Cerebellum (tissue), 4 donors: ENCODE measurements at places on chromosomes 1 and 21.

GRCh38 chr1:183864611-183865010, 59.7 kb downstream of the RGL1 start:
- peak; percentile 15 for DNase-seq

DNA sequence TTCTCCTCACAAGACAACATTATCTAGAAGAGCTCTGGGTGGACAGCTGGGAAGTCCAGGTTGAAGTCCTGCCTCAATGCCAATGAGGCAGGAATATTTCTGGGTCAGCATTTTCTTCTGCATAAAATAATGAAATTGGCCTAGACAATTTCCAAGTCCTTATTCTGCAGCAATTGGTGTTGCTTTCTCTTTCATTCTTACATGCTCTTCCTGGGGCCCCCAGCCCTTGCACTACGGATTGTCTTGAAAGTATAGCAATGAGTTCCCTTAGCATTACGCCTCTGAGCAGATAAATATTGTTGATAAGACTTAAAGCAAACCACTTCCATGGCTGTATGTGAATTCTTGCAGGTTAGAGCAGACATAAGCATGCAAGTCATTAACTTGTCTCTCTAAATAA, 188.5 kb downstream of the TGFBR3 start:
- DNase-seq = no peak

DNA sequence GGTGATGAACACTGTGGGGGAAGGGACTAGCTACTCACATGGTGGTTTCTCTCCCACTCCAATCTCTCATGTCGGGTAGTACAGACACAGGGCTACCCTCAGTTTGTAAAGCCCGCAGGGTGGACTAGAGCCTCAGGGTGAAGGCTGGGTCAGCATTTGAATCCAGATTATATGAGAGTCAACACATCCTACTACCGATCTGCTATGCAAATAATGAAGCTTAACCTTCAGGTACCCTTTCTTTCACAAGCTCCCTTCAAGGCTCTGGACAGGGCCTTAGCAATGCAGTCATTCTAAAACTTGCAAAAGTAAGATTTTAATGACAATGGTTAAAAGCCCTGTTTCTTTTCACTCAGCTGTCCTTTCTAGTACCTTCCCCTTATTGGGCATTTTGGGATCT, 5.5 kb upstream of the ZBED6 start:
- DNase-seq = no peak

GRCh38 chr1:112393631-112393974, 2.4 kb upstream of the CTTNBP2NL start:
- no peak for DNase-seq

- DNase-seq = no peak
Observed at GRCh38 chr1:240706150-240706935, 94.4 kb upstream of the GREM2 start.

DNA sequence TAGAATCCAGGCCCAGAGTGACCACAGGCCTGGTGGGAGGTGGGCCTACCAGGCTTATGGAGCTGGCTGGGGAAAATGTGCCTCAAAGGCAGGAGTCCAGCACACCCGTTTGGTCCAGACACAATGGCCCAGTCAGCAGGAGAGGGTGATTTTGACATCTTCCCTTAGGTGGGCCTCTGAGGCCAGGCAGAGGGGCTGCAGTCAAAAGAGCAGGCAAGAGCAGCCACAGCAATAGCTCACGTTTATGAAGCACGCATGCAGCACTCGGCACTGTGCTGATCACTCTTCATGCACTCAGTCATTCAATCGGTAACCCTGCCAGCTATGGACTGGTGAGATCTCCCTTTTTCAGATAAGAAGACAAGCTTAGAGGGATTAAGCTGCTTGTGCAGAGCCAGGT, 146.8 kb downstream of the LRIG2 start:
- no peak for DNase-seq

GRCh38 chr1:161072751-161073449, 3.2 kb upstream of the ARHGAP30 start:
- no peak for DNase-seq

DNA sequence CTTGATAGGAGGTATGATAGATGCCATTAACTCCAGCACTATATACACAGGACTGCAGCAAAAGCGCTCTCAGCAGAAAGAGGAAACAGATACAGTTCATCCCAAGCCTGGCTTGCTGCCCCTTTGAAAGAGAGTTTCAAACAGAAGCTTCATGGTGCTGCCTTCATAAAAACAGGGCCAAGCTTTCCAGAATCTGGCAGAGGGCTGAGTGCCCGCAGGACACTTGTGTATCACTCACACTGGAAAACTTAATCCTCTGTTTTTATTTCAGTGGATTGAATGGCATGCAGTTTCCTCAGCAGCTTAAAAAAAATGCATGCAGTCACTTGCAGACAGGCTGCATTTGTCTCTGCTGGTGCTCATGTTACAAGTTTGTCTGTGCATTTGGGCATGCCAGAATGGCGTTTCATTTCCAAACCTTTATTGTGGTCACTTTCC, 40.4 kb downstream of the KCNJ15 start:
- no peak for DNase-seq

- DNase-seq = peak; percentile 10
Observed at GRCh38 chr21:26769613-26770188, 75.5 kb downstream of the ADAMTS1 start.
